Stimulated activated CD8-positive, alpha-beta memory T cell treated with anti-CD3 and anti-CD28 coated beads, Interleukin-2, amount 100 ng/mL, for 48 hours (primary cell): ENCODE measurements at places on chromosomes 16 and 17.

DNA sequence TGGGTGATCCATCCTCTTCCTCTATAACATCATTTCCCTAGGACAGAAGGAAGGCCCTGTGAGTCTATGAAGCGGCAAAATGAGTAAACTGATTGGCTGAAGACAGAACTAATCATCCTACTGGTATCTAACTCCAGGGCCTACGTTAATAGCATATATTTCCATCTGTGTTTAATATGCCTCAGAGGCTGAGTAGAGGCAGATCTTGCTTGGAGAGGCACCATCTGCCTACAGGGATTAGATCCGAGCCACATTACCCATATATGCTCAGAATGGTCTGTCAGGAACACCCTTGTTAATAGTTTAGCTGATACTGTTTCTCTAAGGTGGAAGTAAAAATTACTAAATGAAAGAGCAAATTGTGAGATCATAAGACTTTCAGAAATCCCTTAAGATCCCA lies 13.2 kb upstream of the FOXJ1 start:
- no peak for DNase-seq

DNA sequence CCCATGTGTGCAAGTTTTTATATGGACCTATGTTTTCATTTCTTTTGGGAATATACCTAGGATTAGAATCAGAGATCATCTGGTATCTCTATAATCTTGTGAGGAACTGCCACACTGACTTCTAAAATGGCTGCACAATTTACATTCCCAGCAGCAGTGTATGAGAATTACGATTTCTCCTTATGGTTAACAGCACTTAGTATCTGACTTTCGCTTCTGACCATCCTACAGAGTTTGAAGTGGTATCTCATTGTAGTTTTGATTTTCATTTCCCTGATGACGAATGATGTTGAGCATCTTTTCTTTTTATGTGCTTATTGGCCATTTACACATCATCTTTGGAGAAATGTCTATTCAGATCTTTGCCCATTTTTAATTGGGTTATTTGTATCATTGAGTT lies 10.0 kb downstream of the C16orf96 start:
- DNase-seq: no peak

- no peak for DNase-seq
These were observed 13.9 kb upstream of the LPCAT2 start for GRCh38 chr16:55494994-55495421.

GRCh38 chr17:81898029-81898866 lies 3.8 kb upstream of the NPB start:
- no peak for DNase-seq

- no peak for DNase-seq
These were observed 237.3 kb upstream of the CDH5 start for GRCh38 chr16:66129196-66129595.
